ENCODE measurements at places on chromosomes 4 and X. TPM values are rescaled to one million over a fixed set of nuclear protein-coding genes. Genes with fewer than 3 reads are reported as not detected.

- DNase-seq = no peak
Observed at GRCh38 chr4:186486172-186486571, 69.2 kb downstream of the MTNR1A start.

The FAM47A gene
- not detected for total RNA-seq

The SSX2 gene
- total RNA-seq = not detected

- no peak for DNase-seq
Observed at GRCh38 chr4:128322311-128322710, 34.7 kb upstream of the PGRMC2 start.

DNA sequence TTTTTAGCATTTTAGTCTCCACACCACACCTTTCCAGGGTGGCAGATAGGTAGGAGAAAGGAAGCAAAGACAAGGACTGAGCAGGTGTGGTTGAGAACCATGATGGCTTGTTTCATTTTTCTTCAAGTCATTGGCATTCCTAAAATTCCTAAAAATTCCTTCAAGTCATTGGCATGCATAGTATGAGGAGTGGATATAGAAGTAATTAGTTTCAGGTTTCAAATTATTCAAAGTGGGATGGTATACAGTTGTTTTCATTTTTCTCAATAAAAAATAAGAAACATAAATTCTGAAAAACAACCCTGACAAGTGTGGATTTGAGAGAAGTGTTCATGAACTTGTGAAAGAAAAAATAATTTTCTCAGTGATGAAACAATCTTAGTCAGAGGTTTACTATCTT is 22.3 kb upstream of the HERC3 start:
- no peak for DNase-seq

GRCh38 chr4:174794543-174795094 is 34.4 kb downstream of the GLRA3 start:
- DNase-seq = no peak

GRCh38 chr4:48904101-48904500 is 2.5 kb downstream of the OCIAD2 start:
- no peak for DNase-seq

DNA sequence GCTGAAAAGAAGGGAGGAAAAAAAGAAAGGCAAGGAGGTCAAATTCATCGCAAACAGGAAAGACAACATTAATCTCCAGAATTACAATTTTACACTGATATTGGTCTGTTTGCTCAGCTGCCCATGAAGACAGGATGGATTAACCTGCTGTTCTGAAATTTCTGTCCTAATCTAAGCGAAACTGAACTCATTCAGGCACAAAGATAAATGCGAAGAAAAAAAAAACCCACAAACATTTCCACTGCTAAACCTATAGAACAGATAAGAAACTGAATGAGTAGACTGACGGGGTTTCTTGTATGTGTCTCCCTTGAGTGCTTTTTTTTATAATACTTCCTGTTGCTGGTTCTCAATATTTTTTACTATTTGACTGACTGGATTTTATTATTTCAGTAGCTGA is 251.8 kb upstream of the FTHL17 start:
- no peak for DNase-seq

DNA sequence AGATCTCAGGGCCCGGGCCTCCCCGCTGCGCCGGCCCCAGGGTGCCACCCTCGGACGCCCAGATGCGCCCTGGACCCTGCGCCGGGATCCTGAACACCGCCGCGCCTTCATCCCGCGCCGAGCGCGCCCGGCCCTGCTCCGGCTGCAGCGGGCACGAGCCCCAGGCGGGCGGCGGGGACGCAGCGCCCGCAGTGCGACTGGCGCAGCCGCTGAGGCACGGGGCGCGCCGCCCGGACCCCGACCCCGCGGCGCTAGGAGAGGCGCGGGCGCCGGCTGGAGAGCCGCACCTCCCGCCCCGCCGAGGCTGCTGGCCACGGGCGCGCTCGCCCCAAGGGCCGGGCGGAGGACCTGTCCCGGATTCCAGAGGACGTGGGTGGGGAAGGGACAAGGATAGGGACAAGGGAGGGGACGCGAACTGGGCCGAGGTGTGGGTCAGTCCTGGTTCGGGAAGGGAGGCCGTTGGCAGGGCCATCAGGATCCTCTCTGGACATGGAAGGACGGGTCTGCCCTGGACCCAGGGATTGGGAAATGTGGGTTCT is 1.1 kb downstream of the ZFYVE28 start:
- no peak for DNase-seq

DNA sequence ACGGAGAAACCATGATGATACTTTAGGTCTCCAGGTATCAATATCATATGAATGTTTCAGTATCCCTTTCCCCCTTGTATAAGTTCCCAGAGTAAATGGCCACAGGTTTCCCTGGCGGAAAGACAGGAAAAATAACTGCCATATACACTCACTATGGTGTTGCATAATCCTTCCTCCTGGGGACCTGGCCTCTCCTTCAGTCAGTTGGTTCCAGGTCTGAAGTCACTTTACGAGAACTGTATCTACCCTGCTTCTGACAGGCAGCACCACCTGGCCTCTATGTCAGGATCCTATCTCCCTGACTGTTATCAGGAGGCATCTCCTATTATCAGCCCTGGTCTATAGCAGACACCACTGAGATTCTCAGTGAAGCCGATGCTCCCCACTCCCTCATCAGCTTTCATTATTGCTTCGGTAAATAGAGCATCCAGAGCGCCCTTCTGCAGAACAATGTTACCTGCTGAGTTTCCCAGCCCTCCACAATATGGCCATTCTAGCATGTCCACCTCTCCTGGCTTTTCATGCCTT is 22.6 kb downstream of the HAUS3 start:
- DNase-seq = no peak

The FHIP1A gene
- total RNA-seq = 2.0 TPM

GRCh38 chrX:38085813-38086212 is 79.5 kb downstream of the SYTL5 start:
- DNase-seq = no peak

- no peak for DNase-seq
Observed at GRCh38 chr4:101793397-101793796, 2.9 kb downstream of the BANK1 start.

DNA sequence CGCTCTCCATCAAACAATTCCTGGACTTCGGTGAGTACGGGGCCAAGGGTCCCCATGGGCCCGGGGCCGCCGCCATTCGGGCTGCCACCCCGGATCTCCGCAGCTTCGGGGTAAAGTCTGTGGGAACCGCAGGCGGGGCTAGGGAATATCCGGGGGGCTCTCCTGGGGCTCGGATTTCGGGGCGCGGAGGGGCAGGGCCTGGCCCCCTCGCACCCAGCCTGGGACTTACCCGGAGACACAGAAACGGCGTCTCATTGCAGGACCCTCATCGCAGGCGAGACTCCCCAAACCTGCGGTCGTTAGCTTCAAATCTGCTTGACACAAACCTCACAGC is 413 bp downstream of the PDK3 start:
- no peak for DNase-seq

DNA sequence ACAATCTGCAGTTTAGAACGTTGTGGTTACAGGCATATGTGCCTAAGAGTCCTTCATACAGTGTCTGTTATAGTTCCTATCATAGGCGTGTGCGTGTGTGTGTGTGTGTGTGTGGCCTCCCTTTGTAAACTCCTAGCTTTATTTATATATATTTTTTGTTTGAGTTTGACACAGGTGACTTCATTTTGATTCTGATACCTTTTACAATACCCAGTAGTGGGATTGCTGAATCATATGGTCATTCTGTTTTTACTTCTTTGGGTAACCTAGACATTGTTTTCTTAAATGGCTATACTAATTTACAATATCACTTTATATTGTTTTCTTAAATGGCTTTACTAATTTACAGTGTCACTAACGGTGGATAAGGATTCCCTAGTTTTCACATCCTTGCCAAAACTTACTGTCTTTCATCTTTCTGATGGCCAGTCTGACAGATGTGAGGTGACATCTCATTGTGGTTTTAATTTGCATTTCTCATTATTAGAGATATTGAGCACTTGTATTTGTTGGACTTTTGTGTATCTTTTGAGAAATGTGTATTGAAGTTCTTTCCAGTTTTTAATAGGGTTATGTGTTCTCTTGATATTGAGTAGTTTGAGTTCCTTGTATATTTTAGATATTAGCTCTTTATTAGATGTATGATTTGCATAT is 211.1 kb upstream of the NUDT6 start:
- no peak for DNase-seq

The MAD2L1 gene
- 1.3 TPM for total RNA-seq

The MCTS1 gene
- total RNA-seq = 11.6 TPM

DNA sequence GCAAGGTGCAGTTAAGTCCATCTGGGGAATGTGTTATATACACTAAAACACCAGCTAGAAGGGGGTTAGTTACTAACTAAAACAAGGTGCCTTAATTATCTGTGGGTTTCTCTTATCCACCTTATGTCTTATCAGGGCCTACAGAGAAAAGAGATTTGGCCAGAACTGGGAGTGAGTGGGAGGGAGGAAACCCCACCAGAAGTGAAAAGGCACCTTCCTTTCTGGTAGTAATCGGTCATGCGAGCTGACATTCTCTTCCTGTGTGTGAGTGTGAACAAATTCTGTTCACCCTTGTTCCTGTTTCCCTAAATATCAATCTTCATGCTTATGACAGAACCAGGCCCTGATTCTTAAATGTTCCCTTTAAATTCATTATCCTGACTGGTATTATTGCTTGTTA is 43.5 kb downstream of the SRPX2 start:
- DNase-seq = no peak

- no peak for DNase-seq
Observed at GRCh38 chr4:166506051-166506450, 633.0 kb downstream of the TLL1 start.

DNA sequence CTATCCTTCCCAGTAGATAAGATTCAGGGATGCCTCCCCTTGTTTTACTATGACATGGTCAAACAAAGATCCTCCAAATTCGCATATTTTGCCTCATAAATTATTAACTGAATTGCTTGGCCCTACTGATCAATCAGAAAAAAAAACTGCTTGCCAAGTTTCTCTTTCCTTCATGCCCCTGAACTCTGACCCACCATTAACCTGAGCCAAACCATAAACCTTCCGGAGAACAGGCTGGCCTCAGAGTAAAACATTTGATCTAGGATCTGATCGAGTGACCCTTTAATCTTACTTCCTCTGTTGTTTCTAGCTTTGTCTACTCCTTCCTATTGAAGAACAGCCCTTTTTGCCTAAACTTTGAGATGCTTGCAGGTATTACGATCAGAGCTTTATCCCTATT is 209.7 kb upstream of the FAM47A start:
- DNase-seq = no peak

All from esophagus muscularis mucosa (tissue), 4 donors.